ENCODE measurements at places on chromosomes 7 and 10.

GRCh38 chr10:102776779-102777456 is 33.2 kb downstream of the WBP1L start:
- DNase-seq = no peak

GRCh38 chr10:120051671-120052070 is 159.1 kb downstream of the SEC23IP start:
- DNase-seq = no peak

- no peak for DNase-seq
These were observed 151.2 kb upstream of the PCBD1 start for GRCh38 chr10:71039551-71039950.

DNA sequence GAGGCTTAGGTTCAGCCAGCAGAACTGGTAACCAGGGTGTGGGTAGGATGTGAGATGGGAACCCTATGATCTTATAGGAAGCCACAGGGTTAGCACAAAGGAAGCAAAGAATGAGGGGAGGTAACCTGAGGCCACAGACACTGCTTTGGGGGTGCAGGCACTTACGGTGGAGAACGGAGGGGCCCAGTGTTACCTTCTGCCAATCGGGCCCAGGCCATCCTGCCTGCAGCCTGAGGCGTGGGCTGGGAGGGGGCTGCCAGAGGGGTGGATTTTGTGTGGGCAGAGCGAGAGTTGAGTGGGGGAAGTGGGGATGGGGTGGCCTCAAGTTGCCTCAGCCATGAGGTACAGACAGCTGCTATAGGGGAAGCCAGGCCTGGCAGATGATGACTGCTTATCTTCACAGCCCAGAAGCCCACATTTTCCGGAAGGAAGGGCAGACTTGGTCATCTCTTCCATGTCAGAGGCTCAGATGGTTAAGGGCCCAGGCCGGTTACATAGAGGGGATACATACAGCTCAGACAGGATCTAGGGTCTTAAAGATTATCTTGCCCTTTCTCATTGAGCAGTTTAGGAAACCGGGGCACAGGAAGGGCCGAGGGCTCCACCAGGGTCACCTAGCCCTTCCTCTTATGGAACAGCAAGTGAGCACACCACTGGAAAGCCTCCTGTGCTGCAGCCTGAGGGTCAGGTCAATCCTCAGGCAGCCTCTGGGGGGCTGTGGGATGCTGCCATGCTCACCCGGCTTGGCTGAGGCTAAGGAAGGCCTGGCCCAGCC is 24.4 kb upstream of the VSIR start:
- no peak for DNase-seq

GRCh38 chr7:111594602-111595001 is 32.3 kb upstream of the IMMP2L start:
- no peak for DNase-seq

DNA sequence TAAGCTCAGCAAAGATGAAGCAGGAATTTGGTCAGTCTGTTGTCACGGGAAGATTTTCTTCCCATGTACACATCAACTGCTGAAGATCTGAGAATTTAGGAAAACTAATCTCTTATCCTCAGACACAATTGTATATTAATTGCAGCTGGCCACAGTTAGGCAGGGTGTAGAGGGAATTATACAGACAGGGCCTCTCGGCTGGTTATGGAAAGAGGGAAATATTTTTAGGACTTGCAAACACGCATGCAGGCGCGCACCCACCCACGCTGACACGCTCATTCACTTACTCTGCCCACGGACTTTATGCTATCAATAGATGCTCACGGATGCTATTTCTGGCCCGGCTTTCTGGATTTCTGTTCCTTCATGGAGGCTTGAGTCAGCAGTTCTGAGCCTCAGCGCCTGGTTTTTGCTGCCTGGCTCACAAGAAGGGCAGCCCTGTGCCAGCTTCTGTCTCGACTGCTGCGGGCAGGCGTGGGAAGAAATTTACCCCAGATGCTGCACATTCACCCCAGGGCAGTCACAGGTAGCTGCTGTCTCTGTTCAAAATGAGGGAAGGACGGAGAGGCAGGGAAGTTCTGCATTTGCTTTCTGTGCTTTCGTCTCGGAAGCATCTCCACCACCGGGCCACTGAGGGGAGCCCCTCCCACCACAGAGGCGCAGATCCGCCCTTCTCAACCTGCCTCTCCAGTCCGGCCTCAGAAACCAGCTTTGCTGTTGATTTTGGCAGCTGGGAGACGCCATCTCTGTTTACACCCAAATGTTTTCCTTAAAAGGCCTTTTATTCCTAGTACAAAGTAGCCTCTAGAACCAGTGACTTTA is 116.3 kb upstream of the BTBD16 start:
- no peak for DNase-seq

DNA sequence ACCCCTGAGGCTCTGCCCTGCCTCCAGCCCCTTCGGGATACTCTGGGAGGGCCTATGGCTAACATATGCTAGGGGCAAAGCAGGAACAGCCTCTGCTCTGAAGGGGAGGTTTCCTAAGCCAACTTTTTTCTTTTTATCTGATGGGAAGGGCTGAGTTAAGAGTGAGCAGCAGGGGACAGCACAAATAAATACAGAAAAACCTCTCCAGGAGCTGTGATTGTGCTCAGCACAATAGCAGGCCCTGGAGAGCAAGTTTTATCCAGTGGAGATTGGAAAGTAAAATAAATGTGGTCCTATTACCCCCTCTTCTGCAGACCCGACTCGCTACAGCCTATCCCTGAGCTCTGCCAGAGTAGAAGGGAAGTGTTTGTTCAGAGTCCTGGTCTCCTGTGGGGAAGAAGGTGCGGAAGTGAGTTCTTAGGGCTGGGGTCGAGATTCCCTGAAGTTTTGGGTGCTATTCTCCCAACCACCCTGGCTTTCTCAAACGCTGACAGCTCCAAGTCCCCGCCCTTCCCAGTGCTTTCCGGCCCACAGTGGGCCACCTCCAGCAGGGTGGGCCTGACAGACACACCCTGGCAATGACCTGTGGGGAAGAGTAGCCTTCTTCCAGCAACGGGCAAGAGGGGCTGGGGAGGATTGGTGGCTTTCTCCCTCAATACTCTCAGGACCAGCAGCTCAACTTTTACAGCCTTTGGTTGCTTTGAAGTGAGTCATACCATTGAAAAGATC is 23.0 kb upstream of the AFAP1L2 start:
- DNase-seq = no peak

Data from central memory CD8-positive, alpha-beta T cell (primary cell).